ENCODE measurements at places on chromosomes 4 and X.

DNA sequence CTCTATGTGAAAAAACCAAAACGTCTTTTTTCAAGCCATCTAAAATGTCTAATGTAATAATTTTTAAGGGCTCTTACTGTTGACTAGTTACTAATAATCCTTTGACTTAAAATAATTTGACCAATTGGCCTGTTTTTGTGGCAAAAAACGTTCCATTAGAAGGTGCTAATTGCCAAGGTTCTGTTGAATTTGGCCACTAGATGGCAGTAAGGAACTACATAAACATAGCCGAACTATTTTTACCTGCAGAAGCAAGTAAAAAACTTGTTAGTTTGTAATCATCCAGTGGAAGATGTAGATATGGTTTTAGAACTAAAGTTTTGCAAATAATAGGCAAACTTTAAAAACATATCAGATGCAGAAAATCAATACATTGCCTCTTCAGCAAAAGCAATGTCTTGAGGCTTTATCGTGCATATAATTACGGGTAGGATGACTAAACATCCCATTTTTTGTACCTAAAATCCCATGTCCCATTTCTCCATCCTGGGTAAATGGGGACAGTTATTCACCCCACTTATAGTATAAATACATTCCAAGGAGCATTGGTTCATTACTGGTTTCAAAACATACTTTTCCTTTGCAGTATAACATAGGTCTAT is 57.6 kb downstream of the PROM1 start:
- DNase-seq: peak; percentile 67

- DNase-seq: no peak
These were observed 899.5 kb upstream of the INTU start for GRCh38 chr4:126733301-126733700.

GRCh38 chrX:71913156-71913950 is 2.7 kb downstream of the NHSL2 start:
- DNase-seq: no peak

DNA sequence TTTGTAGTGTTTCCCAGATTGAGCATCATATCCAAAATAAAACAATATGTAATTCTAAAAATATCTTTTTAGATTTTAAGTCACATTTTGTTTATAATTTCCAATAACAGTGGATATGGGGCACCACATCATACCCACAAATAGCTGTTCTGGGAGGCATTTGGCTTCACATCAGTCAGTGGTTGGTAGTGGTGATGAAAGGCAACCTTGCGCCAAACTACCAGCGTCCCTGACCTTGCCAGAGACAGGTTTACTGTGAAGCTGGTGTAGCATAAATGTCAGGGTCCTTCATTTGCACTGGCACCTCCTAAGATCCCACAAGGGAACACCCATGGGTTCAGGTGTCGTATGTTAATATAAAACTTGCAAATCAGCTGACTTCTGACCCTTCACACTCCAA is 222.2 kb downstream of the DCTD start:
- no peak for DNase-seq

- DNase-seq: peak; percentile 67
These were observed 20.1 kb upstream of the ARAF start for GRCh38 chrX:47540754-47541538.

DNA sequence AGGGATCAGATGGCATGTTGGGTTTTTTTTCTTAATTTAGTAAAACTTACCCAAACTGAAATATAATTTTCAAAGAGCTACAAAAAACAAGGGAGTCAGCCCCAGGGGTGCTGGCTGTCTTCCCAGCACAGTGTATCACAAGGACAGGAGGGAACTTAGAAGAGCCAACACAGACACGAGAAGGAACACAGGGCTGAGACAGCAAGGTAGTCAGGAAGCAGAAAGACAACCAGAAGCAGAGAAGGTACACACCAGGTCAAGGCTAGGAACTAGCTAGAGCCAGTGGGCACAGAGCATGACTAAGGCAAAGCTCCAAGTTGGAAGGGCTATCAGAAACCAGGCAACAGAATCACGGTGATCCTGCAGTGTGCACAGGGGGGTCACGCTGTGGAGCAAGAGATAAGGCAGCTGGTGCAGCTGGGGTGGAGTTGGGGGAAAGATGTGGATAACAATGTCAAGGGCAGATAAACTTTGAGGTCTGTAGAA is 168.7 kb downstream of the NR3C2 start:
- DNase-seq: no peak

- DNase-seq: no peak
These were observed 34.6 kb downstream of the FAM9C start for GRCh38 chrX:13009844-13010243.

GRCh38 chr4:85966373-85966772 is 393.5 kb downstream of the MAPK10 start:
- DNase-seq: no peak

- DNase-seq: no peak
These were observed 4.1 kb downstream of the JADE3 start for GRCh38 chrX:46916273-46916672.

DNA sequence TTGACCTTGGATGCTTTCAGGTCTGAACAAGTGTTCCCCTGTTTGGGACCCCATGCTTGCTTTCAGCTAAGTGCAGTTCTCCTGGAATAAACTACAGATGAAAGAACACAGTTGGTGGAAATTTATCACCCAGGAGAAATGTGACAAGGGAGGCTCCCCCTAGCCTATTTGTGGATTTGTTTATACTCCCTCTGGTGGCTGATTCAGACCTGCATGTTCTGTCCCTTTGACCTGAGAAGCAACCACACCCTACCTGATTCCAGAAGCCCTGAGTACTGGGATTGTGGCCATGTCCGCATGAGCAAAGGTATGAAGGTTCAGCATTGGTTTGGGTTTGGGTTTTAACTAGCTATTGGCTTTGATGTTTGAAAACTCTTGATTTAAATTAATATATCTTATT is 440.9 kb downstream of the MID1IP1 start:
- no peak for DNase-seq

- DNase-seq: no peak
These were observed 632.2 kb downstream of the PCDH19 start for GRCh38 chrX:99777912-99778311.

GRCh38 chr4:182394181-182394580 is 151.0 kb downstream of the TENM3 start:
- DNase-seq: no peak

DNA sequence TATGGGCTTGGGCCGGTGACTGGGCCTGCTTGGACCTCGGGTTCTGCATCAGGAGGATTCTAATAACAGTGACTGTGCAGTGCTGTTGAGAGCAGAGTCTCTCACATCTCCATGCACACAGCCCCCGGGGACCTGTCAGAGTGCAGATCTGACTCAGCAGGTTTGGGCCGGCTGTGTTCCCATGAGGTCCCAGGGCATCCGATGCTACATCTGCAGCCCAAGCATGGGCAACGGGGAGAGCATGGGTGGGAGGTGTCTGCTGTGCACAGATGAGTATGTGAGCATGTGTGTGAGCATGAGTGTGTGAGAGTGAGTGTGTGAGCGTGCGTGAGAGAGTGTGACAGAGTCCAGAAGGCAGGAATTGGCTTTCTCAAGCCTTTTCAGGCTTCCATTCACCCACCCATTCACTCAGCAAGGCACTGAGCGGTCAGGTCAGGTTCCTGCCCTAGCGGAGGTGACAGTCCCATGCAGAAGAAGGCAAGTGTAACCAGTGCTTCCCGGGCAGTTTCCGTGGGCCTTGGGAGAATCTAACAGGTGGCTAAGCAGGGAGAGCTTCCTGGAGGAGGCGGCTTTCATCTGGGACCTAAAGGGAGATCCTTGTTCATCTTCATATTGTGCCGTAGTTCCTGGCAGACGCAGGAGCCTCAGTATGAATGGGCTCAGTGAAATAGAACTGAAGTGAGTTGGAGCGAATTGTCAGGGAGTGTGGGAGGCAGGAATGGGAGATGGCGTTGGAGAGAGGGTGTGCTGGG is 62.6 kb downstream of the SORCS2 start:
- no peak for DNase-seq

- no peak for DNase-seq
These were observed 605.9 kb upstream of the DIPK2B start for GRCh38 chrX:45806410-45807121.

DNA sequence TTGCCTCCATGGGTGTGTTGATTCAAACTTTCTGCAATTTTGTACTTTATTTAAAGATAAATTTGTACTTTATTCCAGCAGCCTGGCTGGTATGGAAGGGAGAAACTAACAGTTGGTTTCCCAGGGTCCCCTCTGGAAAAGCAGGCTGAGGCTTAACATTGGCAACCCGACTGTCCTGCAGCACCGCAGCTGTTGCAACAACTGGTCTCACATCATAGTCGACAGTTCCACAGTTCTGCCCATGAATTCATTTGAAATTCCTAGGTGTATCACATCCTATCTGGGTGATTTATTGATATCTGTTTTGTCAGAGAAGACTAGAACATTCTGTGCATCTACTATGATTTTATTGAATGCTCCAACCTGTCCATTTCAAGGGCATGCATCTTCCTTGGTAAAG is 98.8 kb upstream of the GATB start:
- DNase-seq: no peak

- no peak for DNase-seq
These were observed 12.5 kb upstream of the CRLF2 start for GRCh38 chrX:1224954-1225353.

DNA sequence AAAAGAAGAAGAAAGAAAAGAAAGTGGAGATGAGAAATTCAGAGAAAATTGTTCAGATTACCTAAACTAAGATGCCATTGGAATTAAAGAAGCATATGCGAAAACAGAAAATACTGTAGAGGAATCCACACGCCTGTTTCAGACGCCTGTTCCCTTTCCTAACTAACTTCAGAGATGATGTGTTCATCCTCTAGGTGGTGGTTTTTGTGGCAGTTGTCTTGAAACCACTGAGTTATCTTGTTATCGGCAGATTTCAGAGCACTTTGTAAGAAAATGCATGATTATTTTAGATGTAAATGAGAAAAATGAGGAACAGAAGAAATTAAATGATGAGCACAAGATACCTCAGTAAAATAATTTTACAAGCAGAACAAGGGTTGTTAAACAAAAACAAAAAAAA is 48.3 kb downstream of the FUNDC1 start:
- no peak for DNase-seq

GRCh38 chrX:103063191-103063845 is 653 bp downstream of the BEX1 start:
- DNase-seq: peak; percentile 7

DNA sequence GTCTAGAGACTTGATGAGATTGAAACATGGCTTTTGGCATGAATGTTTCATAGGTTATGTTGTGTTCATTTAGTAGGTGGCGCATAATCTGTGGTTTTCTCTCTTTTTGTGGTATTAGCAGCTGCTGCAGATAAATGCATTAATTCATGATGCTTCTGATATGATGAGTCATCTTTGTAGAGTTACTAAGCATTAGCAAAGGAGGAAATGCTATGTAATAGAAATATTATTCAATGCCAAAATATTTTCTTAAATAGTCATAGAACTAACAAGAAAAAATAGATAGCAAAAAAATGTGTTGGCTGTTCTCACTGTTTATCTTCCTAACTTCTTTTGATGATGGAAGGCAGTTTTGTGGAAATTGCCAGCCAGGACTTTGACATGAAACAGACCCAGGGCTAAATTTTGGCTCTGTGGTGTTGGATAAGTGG is 3.6 kb downstream of the ZXDB start:
- DNase-seq: peak; percentile 42

DNA sequence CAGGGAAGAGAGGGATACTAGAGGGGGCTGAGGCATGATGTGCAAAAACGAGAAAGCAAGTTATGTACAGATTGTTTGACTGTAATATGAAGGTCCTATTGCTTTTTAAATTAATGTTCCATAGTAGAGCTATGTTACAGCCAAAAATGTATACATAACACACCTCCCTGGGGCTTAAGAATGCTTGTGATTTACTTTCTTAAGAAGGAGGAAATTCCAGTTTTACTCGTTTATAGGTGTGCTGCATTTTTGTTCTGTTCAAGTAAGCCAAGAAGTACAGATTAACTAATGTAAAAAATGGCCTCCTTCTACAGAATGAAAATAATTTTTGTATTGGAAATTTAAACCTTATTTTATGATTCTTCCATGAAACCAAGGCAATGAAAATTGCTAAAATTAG is 614.4 kb upstream of the NR3C2 start:
- no peak for DNase-seq

- no peak for DNase-seq
These were observed 84.0 kb upstream of the BMP2K start for GRCh38 chr4:78691971-78692821.
